IMR-90 (cell line): ENCODE measurements at places on chromosomes 6 and 20. TPM values are rescaled to one million over a fixed set of nuclear protein-coding genes. Genes with fewer than 3 reads are reported as not detected.

DNA sequence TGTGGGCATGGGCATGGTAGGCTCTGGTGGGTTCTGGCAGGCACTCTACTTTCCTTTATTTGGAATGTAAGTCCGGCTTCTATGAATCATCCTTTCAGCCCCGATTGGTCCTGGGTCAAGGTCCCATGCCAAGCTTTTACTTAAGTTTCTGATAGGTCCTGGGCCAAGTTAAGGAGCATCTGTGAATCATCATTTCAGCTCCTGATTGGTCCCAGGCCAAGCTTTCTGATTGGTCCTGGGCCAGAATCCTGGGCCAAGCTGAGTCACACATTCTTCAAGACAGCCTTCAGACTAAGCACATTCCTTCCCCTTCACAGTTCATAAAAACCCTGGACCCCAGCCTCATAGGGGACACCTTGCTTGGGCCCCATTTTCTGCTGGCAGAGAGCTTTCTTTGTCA lies 231.0 kb upstream of the EYS start:
- H3K36me3 ChIP-seq: no peaks in the 10 kb centered on the region
- no peak overlapping the region for H3K27ac ChIP-seq
- no peaks in the 10 kb centered on the region for H3K27me3 ChIP-seq
- DNase-seq: no peak
- H3K4me1 ChIP-seq: no peaks in the 10 kb centered on the region

CHRNA4 gene
- total RNA-seq: not detected in 2 replicates

GRCh38 chr20:45218124-45218523 lies 3.0 kb upstream of the SEMG2 start:
- DNase-seq: no peak
- no peak overlapping the region for H3K27ac ChIP-seq
- H3K27me3 ChIP-seq: no peaks in the 10 kb centered on the region
- no peaks in the 10 kb centered on the region for H3K36me3 ChIP-seq
- no peaks in the 10 kb centered on the region for H3K4me1 ChIP-seq
- H3K4me3 ChIP-seq: no peak overlapping the region

LY6G5B gene
- total RNA-seq: 1.9 and 2.2 TPM in 2 replicates

DNA sequence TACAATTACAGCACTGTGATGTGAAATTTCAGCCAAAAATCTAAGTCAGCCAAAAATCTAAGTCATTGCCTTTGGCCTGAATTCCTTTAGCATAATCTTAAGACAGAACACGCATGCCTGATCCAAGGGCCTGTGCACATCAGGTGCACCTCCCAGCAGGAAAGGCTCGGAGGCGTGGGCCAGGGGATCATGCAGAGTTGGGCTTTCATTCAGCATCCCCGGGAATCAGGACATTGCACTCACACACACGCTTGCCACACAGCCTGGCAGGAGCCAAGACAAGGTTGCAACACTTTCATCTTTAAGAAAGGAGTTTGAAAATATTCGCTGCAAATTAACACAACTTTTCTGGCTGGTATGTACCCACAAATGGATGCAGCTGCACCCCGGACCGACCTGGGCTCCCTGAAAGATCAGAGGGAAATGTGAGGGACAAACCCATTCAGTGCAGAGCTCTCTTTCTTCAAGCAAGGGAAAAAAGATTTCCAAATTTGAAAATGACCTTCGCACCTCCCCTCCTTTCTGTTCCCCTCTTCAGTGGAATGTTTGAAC lies 48.8 kb downstream of the ERMARD start:
- H3K4me3 ChIP-seq: no peak overlapping the region
- H3K27me3 ChIP-seq: peaks cover 12% of the 10 kb centered on the region
- peaks cover 10% of the 10 kb centered on the region; the same call in 1 of the 2 replicates for H3K4me1 ChIP-seq
- DNase-seq: no peak
- no peaks in the 10 kb centered on the region for H3K36me3 ChIP-seq

- H3K4me3 ChIP-seq: no peak overlapping the region
- DNase-seq: no peak
- H3K27ac ChIP-seq: no peak overlapping the region
Observed at GRCh38 chr20:59145924-59146779, 17.5 kb upstream of the ZNF831 start.

DNA sequence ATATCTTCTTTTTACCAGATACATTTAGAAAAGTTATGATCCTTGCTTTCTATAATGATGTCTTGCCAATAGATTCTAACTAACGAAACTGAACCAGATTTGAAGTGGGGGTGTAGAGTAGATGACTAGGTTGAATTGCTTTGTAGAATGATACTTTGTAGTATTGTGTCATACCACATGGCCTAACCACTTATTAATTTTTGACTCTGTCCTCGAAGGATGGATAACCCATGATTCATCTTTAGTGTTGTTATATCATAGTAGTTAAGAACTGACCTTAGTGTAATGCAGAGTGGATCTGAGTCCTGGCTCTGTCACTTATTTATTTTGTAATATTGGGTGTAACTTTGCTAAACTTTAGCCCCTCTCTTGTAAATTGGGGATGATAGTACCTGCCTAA lies 4.5 kb downstream of the PHF3 start:
- peaks cover 2% of the 10 kb centered on the region; the same call in 1 of the 2 replicates for H3K4me1 ChIP-seq
- no peak overlapping the region for H3K4me3 ChIP-seq
- H3K27me3 ChIP-seq: no peaks in the 10 kb centered on the region
- H3K27ac ChIP-seq: no peak overlapping the region

- no peaks in the 10 kb centered on the region for H3K36me3 ChIP-seq
- peak overlapping the region; percentile 54 for H3K4me3 ChIP-seq
- peak overlapping the region; percentile 3; the same call in 1 of the 2 replicates for H3K27ac ChIP-seq
- peaks cover under 1% of the 10 kb centered on the region; the same call in 1 of the 2 replicates for H3K27me3 ChIP-seq
- DNase-seq: no peak
Observed at GRCh38 chr20:51563174-51563485, 20.6 kb upstream of the NFATC2 start.

DNA sequence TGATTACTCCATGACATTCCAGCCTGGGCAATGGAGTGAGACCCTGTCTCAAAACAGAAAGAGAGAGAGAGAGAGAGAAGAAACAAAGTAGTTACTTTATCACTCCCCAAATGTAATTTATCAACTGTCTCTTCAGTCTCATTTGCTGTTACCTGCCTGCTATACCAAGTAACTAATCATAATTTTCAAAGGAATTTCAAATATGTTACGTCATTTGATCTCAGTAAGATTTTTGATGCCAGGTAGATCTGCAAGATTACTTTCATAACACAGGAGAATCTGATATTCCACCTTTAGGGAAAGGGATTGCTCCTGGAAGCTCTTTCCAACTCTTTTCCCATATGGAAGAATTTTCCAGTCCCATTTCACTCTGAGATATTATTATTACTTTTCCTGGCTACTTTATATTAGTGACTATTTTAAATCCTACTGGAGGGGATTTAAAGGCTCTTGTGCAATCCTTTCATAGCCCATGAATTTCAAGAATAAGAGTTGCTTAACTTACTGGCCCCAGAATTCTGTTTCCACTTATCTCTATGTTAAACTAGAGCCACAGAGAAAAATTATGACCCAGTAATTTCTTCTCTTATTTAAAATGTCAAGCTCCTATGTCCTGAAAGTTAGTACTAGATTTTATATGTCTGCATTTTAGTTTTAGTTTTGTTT lies 390.2 kb upstream of the FLRT3 start:
- DNase-seq: no peak
- no peaks in the 10 kb centered on the region for H3K27me3 ChIP-seq
- no peaks in the 10 kb centered on the region for H3K36me3 ChIP-seq
- H3K27ac ChIP-seq: no peak overlapping the region
- no peak overlapping the region for H3K4me3 ChIP-seq
- no peaks in the 10 kb centered on the region for H3K4me1 ChIP-seq

GRCh38 chr20:41830702-41831101 lies 212.5 kb upstream of the CHD6 start:
- H3K36me3 ChIP-seq: no peaks in the 10 kb centered on the region
- no peaks in the 10 kb centered on the region for H3K4me1 ChIP-seq
- no peak overlapping the region for H3K4me3 ChIP-seq

DNA sequence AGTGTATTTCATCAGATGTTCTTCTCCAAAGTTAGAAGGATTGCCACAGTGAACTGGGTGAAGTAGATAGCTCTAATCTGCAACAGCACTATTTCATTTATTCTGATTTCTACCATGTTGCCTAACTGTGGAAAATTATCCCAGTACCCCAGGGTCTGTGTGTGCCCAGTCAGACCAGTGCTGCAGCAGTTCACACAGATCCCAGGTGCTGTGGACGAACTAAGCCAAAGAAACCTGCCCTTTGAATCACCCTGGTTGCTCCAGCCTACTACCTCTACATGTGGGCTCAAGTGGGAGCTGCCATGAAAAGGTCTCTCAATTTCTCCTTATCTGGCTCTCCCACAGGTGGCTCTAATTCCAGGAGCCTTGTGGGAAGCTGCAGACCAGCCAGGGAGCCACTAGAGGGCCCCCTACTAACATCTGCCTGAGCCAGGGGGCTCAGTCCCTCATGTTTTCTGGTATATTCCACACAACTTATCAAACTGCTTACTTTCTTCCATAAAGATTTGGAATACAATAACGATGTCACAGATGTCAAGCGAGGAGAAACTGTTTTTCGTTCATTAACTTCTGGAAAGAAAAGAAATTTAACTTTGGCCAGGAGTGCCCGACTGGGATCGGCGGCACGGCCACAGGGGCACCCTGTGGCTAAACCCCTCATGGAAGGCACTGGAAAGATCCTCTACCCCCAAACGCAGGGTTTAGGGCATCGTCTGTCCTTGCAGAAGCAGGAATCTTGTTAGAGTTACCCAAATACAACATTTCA lies 31.6 kb upstream of the LY86 start:
- DNase-seq: peak; percentile 5
- H3K27me3 ChIP-seq: no peaks in the 10 kb centered on the region
- no peak overlapping the region for H3K4me3 ChIP-seq

DNA sequence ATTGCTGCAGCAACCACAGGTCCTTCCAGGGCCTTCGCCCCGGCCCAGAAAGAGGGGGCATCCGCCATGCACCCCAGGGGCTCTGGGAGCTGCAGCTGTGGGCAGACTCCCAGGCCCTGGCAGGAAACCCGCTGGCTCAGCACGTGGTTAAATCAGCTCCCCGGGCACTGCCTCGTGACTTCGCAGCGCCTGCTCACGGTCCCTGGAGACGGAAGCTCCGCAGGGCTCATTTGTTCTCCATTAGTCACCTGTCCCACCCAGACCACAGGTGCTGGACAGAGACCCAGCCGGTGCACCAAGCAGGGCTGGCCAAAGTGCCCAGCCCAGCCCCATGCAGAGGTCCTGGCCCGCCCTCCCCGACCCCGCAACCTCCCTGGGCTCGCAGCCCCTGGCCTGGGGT lies 14.7 kb downstream of the KCNQ2 start:
- DNase-seq: no peak
- H3K27ac ChIP-seq: no peak overlapping the region
- H3K4me1 ChIP-seq: no peaks in the 10 kb centered on the region
- peaks cover 44% of the 10 kb centered on the region for H3K27me3 ChIP-seq
- H3K4me3 ChIP-seq: no peak overlapping the region
- no peaks in the 10 kb centered on the region for H3K36me3 ChIP-seq

DNA sequence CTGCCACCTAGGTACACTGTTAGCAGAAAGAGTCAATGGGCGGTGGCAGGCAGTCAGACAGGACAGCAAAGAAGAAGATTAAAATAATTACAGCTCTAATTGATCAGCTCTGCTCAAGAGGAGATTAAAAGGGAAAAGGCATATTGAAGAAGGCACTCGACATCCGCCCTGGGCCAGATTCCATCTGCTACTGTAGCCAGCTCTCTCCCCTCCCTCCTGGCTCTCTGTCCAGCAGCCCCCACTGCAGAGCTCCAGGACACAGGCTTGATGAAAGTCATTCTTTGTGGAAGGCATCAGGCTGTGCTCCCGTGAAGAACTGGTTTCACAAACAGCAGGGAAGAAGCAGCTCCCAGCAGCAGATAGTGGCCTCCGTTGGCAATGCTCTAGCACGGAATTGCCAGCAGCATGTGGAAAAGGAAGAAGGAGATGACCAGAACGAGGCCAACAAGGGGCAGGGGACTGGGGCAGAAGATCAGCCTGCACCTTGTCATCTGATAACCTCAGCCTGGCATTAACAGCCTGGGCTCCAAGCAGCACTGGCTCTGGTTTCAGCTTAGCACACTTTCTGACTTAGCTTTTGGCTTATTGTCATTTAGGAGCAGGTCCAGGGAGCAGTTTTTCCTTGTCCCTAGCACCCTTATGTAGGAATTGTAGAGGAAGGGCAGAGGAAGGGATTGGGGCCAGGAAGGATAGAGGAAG lies 465.9 kb downstream of the KIF16B start:
- H3K4me1 ChIP-seq: no peaks in the 10 kb centered on the region
- no peak for DNase-seq
- H3K27ac ChIP-seq: no peak overlapping the region
- H3K27me3 ChIP-seq: no peaks in the 10 kb centered on the region

POM121L2 gene
- not detected in 2 replicates for total RNA-seq

TTK gene
- total RNA-seq: 21.5 and 35.3 TPM in 2 replicates

DNA sequence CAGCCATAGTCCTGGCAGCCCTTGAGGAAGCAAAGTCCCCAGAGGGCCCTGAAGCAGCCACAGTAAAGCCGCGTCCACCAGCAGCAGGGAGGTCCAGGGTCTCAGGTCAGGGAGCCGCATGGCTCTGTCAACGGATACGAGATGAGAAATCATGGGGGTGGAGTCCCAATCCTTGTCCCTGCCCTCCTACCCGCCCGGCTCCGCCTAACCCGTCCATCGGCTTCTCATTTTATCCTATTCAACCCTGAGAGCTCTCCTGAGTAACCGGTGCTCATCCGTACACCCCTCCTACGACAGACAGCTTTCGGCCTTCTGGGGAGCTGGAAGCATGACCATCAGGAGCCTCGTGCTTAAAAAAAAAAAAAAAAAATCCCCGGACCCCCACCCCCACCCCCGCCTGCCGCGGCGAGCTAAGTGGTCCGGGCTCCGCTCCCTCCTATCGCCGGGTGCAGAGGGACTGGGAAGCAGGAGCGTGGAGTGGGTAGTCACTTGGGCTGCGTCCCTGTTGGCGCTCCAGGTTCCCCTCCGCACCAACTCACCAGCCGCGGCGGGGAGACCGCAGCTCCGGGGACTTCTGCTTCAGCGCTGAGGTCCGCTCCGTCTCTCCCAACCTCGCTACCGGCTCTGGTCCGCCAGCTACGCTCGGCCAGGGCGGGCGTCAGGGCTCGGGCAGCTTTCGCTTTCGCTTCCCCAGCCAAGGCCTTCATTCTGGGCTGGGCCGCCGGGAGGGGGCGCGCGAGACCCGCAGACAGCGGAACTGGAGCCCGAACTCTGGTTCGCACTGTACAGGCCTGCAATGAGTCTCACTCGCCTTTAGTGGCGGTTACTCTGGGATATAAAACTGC lies at the start of gene TAP2:
TSS of gene TAP2 (minus strand) at position 626 of the 845 bp plus-strand sequence. CDS start at position 120, 506 bp downstream.
- H3K4me3 ChIP-seq: peak within 1 kb of the TSS; percentile 89
- no peaks in the 10 kb centered on the region for H3K27me3 ChIP-seq
- H3K36me3 ChIP-seq: peaks cover 12% of the 10 kb centered on the region
- DNase-seq: peak; percentile 89

TRIM10 gene
- not detected in 2 replicates for total RNA-seq

GRCh38 chr6:112827793-112828192 lies 480.7 kb downstream of the RFPL4B start:
- H3K36me3 ChIP-seq: no peaks in the 10 kb centered on the region
- 0 out of 2 replicates have a peak, but pooled peaks cover 2% of the 10 kb centered on the region for H3K4me1 ChIP-seq
- H3K4me3 ChIP-seq: no peak overlapping the region
- no peaks in the 10 kb centered on the region for H3K27me3 ChIP-seq

SNTA1 gene
- 13.3 and 15.4 TPM in 2 replicates for total RNA-seq

- no peaks in the 10 kb centered on the region for H3K36me3 ChIP-seq
- H3K27me3 ChIP-seq: no peaks in the 10 kb centered on the region
- H3K4me3 ChIP-seq: no peak overlapping the region
Observed at GRCh38 chr6:6591778-6592465, 3.4 kb downstream of the LY86 start.

GRCh38 chr6:83185096-83185495 lies 8.0 kb downstream of the PGM3 start:
- peak; percentile 57 for DNase-seq
- peaks cover 36% of the 10 kb centered on the region for H3K36me3 ChIP-seq
- no peak overlapping the region for H3K4me3 ChIP-seq
- no peak overlapping the region for H3K27ac ChIP-seq
- H3K27me3 ChIP-seq: no peaks in the 10 kb centered on the region
- peaks cover 2% of the 10 kb centered on the region for H3K4me1 ChIP-seq

KIFC1 gene
- 33.9 and 35.3 TPM in 2 replicates for total RNA-seq
